ENCODE measurements at places on chromosomes 16 and 17. TPM values are rescaled to one million over a fixed set of nuclear protein-coding genes. Genes with fewer than 3 reads are reported as not detected.

Gene NUPR1
- total RNA-seq = 8.2 TPM

Gene KLHL10
- total RNA-seq = not detected

Gene PFAS
- total RNA-seq = 55.4 TPM

Gene CD300H
- total RNA-seq = not detected

Gene CBX8
- total RNA-seq = 7.6 TPM

Gene SDK2
- total RNA-seq = 0.39 TPM

Gene VTN
- total RNA-seq = not detected

Gene RSPRY1
- 36.6 TPM for total RNA-seq

- peak; percentile 85 for DNase-seq
Observed at GRCh38 chr17:7561028-7561575, 617 bp upstream of the SENP3 start.

- DNase-seq = no peak
Observed at GRCh38 chr17:19018600-19018950, 14.0 kb upstream of the FAM83G start.

GRCh38 chr16:13194766-13195165, 293.4 kb downstream of the SHISA9 start:
- no peak for DNase-seq

- DNase-seq = peak; percentile 82
Observed at GRCh38 chr16:19926449-19927390, 42.1 kb upstream of the GPRC5B start.

- DNase-seq = peak; percentile 54
Observed at GRCh38 chr16:2467528-2468232, 3.4 kb upstream of the NTN3 start.

DNA sequence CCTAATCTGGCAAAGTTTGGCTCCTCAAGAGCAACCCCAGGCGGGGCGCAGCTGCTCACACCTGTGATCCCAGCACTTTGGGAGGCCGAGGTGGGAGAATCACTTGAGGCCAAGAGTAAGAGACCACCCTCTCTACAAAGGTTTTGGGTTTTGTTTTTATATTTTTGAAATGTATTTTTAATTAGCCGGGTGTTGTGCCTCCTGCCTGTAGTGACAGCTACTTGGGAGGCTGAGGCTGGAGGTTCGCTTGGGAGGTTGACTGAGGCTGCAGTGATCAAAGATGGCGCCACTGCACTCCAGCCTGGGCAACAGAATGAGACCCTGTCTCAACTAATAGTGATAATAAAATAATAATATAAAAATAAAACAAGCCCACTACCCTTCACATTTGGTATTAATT, 756 bp upstream of the USP7 start:
- DNase-seq = no peak

- no peak for DNase-seq
Observed at GRCh38 chr17:29766796-29767327, 144.2 kb upstream of the CORO6 start.

GRCh38 chr16:89149386-89149785, 22.2 kb upstream of the CDH15 start:
- no peak for DNase-seq

DNA sequence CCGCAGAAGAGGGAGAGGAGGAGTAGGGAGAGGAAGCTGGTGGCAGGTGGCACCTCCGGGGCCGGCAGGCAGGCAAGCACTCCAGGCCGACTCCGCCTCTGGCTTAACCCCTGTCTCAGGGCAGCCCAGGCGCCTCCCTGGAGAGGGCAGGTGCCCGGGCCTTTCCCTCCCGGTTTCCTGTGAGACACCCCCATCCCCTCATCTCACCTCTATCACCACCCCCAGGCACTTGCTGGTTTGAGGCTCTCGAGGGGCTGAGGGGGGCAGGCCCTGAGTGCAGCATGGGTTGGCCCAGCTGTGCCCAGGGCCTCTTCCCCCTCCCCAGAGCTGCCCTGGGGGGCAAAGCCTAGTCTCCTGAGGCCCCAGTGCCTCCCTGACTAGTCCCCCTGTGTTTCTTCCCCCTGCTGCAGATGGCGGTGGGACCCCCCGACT, 6.0 kb downstream of the DOC2A start:
- DNase-seq = no peak

DNA sequence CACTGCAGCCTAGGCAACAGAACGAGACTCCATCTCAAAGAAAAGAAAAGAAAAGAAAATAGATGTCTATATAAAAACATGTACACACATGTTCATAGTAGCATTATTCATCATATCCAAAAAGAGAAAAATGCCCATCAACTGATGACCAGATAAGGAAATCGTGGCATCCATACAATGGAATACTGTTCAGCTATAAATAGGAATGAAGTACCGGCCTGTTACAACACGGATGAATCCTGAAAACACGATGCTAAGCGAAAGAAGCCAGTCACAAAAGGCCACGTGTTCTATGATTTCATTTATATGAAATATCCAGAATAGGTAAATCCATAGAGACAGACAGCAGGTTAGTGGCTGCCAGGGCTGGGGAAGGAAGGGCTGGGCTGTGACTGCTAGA, 65.8 kb downstream of the TBC1D16 start:
- DNase-seq = no peak

GRCh38 chr17:3636908-3637373, 381 bp downstream of the CTNS start:
- no peak for DNase-seq

DNA sequence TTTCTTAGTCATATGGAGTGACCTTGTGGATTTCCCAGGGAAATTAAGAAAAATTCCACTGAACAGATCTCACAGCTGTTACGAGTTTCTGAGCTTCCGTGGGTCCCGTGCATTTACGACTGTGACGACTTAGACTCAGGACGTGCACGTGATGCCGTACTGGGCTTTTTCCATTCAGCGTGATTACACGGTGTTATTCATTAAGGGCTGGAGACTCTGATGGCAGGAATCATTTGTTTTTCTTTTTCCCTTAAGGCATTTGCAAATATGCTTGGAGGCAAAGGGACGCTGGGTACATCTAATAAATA, 57.2 kb downstream of the TBC1D16 start:
- no peak for DNase-seq

DNA sequence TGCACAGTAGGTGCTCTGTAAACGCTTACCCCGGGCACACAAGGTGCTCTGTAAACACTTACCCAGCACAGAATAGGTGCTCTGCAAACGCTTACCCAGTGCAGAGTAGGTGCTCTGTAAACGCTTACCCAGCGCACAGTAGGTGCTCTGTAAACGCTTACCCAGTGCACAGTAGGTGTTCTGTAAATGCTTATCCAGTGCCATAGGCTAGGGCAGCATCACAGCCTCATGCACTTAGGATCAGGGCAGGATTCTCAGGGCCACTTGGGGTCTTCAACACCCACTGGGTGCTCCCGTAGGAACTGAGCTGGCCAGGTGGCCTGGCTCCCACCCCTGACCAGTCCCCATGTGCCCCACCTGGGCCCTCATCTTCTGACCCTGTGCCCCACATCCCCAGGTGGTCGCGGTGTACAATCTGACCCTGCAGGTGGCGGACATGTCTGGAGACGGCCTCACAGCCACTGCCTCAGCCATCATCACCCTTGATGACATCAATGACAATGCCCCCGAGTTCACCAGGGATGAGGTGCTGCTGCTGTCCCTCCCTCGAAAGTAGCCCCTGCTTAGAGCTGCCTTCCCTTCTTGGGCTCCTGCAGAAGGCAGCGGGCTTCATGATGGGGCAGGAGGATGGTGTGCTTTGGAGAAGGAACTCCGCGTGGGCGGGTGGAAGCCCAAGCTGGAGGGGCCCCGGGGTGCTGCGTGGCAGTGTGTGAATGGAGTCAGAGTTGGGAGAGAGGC, 13.1 kb downstream of the SLC22A31 start:
- no peak for DNase-seq

GRCh38 chr16:31080035-31080629, 5.9 kb downstream of the ZNF646 start:
- no peak for DNase-seq

Measured in HT1080 (cell line).